ENCODE measurements at places on chromosomes 2 and 18. TPM values are rescaled to one million over a fixed set of nuclear protein-coding genes. Genes with fewer than 3 reads are reported as not detected.

LYPD6 gene
- total RNA-seq: 0.26 TPM

ERMN gene
- total RNA-seq: not detected

SIGLEC15 gene
- total RNA-seq: 0.26 TPM

PDE1A gene
- total RNA-seq: 0.13 TPM

FHOD3 gene
- total RNA-seq: 8.8 TPM

GPC1 gene
- 103 TPM for total RNA-seq

GREB1L gene
- 0.90 TPM for total RNA-seq
